ENCODE measurements at places on chromosomes 16 and 17. TPM values are rescaled to one million over a fixed set of nuclear protein-coding genes. Genes with fewer than 3 reads are reported as not detected.

- DNase-seq = no peak
Observed at GRCh38 chr16:48246066-48246465, 1.3 kb downstream of the ABCC11 start.

GRCh38 chr17:2853283-2854142 lies 57.3 kb downstream of the RAP1GAP2 start:
- peak; percentile 67 for DNase-seq

GRCh38 chr16:67173808-67174705 lies 3.7 kb downstream of the NOL3 start:
- peak; percentile 85 for DNase-seq

DNA sequence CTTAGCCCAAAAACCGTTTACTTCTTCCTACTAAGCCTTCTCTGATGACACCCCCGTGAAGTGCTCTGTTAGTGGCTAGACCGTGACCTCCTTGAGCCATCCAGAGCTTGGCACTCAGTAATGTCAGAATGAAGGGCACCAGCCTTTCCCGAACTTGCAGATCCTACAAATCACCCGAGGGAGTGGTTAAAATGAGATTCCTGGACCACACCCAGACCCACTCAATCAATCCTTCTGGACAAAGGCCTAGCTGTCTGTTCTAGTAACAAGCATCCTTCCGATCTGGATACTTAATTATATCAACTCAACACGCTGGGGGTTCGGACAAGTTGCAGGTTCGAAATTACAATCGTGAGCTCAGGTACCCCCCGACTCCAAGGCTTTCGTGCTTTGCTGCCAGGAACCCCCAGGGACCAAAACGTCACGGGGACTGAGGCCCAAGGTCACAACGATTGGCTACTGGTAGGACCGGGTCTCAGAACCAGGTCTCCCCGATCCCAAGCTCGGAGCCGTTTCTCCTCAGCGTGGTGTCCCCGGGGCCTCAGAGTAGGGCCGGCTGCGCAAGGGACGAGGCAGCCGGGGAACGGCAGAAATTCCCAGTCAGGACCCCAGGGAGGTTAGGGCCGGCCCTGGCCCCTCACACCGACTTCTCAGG lies 527 bp downstream of the CIAPIN1 start:
- DNase-seq = peak; percentile 46

- DNase-seq = no peak
Observed at GRCh38 chr17:50634224-50634914, at the start of gene ABCC3. ABCC3 (plus strand) TSS chr17:50634881; CDS start chr17:50634937, 56 bp downstream.

GRCh38 chr16:2102471-2102870 lies 33.2 kb downstream of the PKD1 start:
- no peak for DNase-seq

GRCh38 chr17:29571486-29571882 lies 3.0 kb downstream of the TP53I13 start:
- DNase-seq = no peak

- DNase-seq = no peak
Observed at GRCh38 chr17:57910462-57911420, 44.5 kb downstream of the CUEDC1 start.

GRCh38 chr17:36069136-36069535 lies 5.1 kb downstream of the CCL18 start:
- DNase-seq = no peak

DNA sequence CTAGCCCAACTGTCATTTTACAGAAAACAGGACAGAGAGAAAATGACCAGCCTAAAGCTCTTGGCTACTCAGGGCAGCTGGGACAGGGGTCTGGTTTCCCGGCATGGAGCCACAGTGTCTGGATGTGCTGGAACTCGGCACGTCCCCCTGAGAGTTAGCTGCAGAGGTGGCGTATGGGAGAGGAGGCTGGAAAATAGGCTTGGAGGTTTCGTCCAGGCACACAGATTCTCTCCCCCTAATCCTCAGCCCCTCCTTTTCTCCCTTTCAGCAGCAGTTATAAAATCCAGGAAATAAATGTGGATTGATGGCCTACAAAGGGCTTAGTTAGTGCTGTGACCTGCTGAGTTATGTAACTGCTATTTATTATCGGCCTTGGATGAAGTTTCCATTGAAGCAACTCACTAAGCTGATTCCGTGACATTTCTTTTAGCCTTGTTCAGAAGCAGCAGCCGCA lies 89.5 kb upstream of the TOB1 start:
- DNase-seq = no peak

- DNase-seq = no peak
Observed at GRCh38 chr17:82892899-82893565, 53.2 kb upstream of the ZNF750 start.

- no peak for DNase-seq
Observed at GRCh38 chr17:32458371-32458770, 14.1 kb downstream of the PSMD11 start.

DNA sequence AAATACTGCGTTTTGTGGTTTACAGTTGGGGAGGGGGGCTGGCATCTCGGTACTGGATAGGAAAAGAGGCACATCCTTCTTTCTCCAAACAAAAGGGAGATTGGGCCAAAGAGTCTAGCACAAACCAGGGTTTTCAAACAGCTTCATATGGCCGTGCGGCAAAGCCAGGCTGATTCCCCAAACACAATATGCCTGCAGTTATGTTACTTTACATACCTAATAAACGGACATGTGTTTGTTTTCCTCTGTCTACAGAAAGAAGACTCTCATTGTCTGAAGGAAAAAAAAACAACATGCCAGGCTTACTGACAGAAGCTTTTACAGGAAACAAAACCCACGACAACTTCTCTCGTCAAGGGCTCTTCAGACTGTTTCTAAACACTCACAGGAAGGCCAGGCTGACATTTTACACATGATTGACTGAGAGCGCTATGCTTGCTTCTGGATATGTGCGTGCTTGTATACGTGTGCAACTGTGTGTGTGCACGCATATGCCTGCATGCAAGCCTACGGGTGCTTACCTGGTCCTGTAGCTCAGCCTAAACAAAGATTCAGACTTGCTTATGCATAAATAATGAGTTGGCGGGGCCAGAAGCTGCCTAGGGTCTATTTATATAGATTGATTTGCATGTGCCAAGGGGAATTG lies 461.0 kb upstream of the C16orf82 start:
- DNase-seq = no peak

DNA sequence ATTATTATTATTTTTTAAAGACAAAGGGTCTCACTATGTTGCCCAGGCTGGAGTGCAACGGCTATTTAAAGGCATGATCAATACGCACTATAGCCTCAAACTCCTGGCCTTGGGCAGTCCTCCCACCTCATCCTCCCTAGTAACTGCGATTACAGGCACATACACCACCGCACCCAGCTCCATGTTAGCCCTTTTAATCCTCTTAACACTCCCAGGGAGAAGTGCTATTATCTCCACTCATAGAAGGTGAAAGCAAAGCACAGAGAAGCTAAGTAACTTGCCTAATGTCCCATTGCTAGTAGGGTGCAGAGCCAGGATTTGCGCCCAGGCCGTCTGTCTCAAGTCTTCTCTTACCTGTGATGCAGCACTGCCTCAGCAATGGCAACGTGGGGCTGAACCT lies 5.0 kb downstream of the HAS3 start:
- DNase-seq = no peak

GRCh38 chr17:56595831-56596690 lies 2.6 kb downstream of the NOG start:
- DNase-seq = peak; percentile 23

DNA sequence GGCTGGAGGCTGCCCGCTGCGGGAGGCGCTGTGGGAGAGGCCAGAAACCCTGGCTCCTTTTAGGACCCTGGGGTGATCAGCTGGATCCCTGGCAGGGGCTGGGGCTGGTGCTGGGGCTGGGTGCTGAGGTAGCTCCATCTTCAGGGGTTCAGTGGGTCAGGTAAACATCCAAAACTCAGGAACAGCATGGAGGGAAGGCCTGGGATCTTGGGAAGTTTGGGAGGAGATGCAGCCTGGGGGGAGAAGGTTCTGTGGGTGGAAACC lies 21.0 kb downstream of the ADGRG5 start:
- no peak for DNase-seq

DNA sequence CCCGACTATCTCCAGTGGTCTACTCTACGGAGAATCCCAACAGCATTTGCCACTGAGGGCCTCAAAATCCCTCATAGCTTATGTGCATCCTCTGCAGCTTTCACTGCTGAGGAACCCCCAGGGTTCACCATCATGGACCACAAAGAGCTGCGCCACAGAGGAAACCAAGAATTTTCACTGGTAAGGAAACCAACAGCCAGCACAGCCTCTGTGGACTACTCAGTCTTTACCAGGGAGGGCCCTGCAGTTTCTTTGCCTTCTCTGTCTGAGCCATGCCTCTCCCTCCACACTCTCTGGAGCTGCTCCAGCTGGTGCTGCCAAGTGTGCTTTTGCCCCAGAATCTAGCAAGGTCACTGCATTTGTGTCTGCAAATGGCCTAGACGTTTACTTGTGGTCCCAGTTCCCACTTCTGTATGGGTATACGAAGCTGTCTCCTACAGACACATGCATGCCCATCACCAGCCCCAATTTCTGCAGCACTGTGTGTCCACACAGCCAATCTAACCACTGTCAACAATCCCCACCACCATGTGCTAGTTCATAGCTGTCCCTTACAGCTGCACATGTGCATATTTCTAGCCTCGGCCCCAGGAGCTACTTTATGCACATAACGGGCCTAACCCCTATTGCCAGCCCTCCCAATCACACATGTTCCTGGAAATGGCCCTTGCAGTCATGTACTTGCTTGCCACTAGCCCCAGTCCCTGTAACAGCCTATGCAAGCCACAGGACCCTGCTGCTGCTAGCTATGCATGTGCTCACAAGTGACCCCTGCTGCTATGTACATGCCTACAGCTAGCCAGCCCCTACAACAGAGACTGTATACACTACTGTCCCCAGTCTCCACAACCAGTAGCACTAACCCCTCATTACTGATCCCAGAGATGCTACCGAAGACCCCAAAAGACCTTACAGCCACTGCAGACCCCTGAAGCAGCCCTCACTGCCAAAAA lies 1437.4 kb downstream of the CDH11 start:
- no peak for DNase-seq

- no peak for DNase-seq
Observed at GRCh38 chr16:60329108-60329507, 1595.0 kb upstream of the GOT2 start.

- DNase-seq = no peak
Observed at GRCh38 chr17:38705803-38706504, 881 bp downstream of the MLLT6 start.

GRCh38 chr16:75086688-75087374 lies 29.7 kb downstream of the LDHD start:
- DNase-seq = no peak

GRCh38 chr17:74935585-74936469 lies at the start of gene OTOP3:
OTOP3 (plus strand) TSS chr17:74935898; CDS start chr17:74935922, 24 bp downstream.
- DNase-seq = no peak

- peak; percentile 35 for DNase-seq
Observed at GRCh38 chr17:65039336-65039988, 17.1 kb downstream of the GNA13 start.

DNA sequence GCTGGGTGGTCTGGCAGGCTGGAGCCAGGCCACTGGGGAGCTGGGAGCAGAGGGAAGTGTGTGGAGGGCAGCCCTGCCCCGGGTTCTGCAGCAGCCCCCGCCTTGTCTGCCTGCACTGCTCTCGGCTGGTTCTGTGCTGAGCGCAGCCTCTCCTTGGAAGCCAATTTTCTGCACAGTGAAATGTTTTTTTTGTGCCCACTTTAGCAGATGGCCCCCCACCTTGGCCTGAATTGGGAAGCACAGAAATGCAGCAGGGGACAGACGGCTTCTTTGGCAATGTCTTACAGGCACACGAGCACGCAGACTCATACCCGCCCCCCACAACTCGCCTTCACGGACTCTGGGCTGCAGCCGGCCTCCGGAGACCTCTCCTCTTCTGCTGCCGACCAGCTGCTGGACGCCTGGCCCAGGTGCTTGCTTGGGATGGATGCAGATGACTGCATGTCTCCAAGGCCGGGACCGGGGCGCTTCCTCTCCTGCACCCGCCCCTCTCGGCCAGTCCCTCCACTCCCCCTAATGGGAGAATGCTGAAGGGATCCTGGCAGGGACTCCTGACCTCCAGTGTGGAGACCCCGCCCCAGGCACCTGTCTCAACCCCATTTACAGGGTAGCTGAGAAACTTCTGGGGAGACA lies 14.8 kb downstream of the NPTX1 start:
- no peak for DNase-seq

DNA sequence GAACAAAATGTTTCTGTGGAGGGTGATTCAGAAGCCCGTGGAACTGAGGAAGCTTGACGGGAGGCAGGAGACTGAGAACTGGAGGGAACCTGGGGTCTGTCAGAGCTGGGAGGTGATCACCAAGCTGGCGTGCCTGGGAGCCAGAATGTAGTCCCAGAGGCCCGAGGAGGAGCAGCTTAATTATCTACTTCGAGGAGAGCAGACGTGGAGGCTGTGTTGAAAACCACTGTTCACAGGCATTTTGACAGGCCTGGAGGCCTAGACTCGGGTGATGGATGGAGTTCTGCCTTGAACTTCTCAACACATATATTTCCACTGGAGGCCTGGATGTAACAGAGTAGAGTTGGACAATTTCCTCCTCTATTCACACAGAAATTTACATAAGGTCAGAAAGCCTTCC lies 177.7 kb upstream of the SALL1 start:
- DNase-seq = no peak

DNA sequence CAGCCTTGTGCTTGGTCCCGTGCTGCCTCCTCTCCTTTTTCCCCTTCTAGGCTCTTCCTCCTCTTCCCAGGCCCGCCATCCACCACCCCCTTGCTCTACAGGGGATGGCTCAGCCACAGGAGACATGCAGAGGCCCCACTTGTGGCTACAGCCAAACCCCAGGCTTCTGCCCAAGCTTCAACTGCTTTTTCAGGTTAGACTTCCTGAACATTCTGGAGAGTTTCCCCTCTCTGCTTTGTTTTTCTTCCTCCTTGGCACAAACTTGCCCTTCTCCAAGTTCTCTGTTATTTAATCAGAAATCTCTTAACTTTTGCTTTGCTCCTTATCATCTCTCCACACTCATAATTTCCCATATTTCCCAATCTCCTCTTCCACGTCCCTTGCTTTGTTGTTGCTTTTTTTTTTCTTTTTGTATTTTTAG lies 18.3 kb upstream of the HAS3 start:
- DNase-seq = no peak

GRCh38 chr16:47142486-47142820 lies 1.3 kb downstream of the NETO2 start:
- DNase-seq = no peak

GRCh38 chr17:42784409-42784808 lies 4.0 kb downstream of the WNK4 start:
- DNase-seq = no peak

- DNase-seq = no peak
Observed at GRCh38 chr16:24747441-24747840, 18.0 kb downstream of the TNRC6A start.

The TPSD1 gene
- total RNA-seq = not detected

The DRC7 gene
- 1.7 TPM for total RNA-seq

The TEX14 gene
- total RNA-seq = 0.28 TPM

The RAD51C gene
- total RNA-seq = 45.7 TPM

The MAPT gene
- total RNA-seq = 0.85 TPM

The RNF112 gene
- 2.3 TPM for total RNA-seq

The SOST gene
- total RNA-seq = not detected

The SCN4A gene
- 1.4 TPM for total RNA-seq

The ITGAL gene
- total RNA-seq = 0.50 TPM

The TRIM72 gene
- not detected for total RNA-seq

The C17orf75 gene
- total RNA-seq = 27.2 TPM

The MMP28 gene
- total RNA-seq = 6.4 TPM

Measured in PC-9 (cell line).